ENCODE measurements at places on chromosomes 3 and 15. TPM values are rescaled to one million over a fixed set of nuclear protein-coding genes. Genes with fewer than 3 reads are reported as not detected.

GRCh38 chr3:131386429-131387165 lies 5.0 kb downstream of the NUDT16 start:
- peak; percentile 82 for DNase-seq

DNA sequence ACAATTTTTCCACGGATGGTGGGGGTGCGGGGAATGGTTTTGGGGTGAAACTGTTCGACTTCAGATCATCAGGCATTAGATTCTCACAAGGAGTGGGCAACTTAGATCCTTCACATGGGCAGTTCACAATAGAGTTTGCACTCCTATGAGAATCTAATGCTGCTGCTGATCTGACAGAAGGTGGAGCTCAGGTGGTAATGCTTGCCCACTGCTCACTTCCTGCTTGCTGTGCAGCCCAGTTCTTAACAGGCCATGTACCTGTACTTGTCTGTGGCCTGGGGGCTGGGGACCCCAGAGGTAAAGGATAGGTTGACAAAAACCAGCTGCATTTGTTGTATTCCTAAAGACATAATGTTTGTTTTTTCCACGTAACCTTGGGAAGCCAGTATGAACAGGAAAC lies 16.0 kb downstream of the DZIP3 start:
- DNase-seq = no peak

GRCh38 chr15:48845123-48845522 lies 32.8 kb upstream of the EID1 start:
- DNase-seq = no peak

The SLC22A13 gene
- 0.09 TPM for polyA plus RNA-seq

- DNase-seq = no peak
Observed at GRCh38 chr3:99907959-99908544, 90.4 kb downstream of the CMSS1 start.

DNA sequence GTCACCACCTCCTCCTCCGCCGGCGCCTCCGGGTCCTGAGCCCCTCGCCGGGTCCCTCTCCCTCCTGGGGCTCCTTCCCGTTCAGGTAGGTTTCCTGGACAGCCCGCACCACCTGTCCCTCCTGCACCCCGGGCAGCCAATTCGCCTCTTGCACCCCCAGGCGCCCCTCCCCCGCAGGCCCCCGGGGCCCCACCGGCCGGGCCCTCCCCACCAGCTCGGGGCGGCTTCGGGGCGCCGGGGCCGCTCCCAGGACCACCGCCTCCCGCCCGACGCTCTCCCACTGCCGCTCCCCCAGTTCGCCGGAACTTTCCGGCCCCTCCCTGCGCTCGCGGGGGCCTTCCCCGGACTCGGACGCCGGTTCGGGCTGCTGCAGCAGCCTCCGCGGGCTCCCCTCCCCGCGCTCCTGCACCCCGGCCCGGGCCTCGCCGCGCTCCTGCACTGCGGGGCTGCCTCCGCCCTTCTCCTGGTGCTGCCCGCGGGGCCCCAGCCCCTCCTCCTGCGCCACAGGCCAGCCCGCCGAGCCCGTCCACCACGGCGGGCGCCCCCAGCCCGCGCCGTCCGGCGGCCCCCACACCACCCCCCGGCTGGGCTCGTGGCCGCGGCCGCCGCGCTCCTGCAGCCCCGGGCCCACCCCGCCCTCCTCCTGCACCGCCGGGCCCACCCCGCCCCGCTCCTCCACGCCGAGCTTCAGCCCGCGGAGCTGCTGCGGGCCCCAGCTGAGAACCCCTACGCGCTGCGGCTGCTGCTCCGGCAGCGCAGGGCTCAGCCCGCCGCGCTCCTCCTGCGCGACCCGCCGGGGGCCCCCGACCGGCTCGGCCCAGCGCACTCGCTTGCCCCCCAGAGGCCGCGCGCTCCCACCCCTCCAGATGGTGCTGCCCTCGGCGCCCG lies 587 bp upstream of the TNK2 start:
- DNase-seq = peak; percentile 73

- DNase-seq = no peak
Observed at GRCh38 chr3:196377321-196377720, 39.1 kb upstream of the TM4SF19 start.

Data from right cardiac atrium (tissue), 5 donors.